ENCODE measurements at places on chromosomes 7 and 10. TPM values are rescaled to one million over a fixed set of nuclear protein-coding genes. Genes with fewer than 3 reads are reported as not detected.
A peak's percentile ranks its signal among the peaks of the same experiment; 100 is the strongest.

Gene NPFFR1
- not detected for total RNA-seq

GRCh38 chr7:80635533-80635932 is 2.9 kb upstream of the CD36 start:
- peak overlapping the region; percentile 53 for H3K27ac ChIP-seq
- peaks cover 43% of the 10 kb centered on the region for H3K4me1 ChIP-seq
- DNase-seq = peak; percentile 60
- H3K4me3 ChIP-seq = 0 out of 2 replicates have a peak overlapping the region, but pooled peaks have one; percentile 6
- no peaks in the 10 kb centered on the region for H3K36me3 ChIP-seq
- no peaks in the 10 kb centered on the region for H3K27me3 ChIP-seq

GRCh38 chr7:157657741-157658740 is 321.2 kb downstream of the DNAJB6 start:
- no peak for DNase-seq
- no peaks in the 10 kb centered on the region for H3K27me3 ChIP-seq
- H3K36me3 ChIP-seq = no peaks in the 10 kb centered on the region
- no peaks in the 10 kb centered on the region for H3K4me1 ChIP-seq

Gene ANK3
- total RNA-seq = not detected

DNA sequence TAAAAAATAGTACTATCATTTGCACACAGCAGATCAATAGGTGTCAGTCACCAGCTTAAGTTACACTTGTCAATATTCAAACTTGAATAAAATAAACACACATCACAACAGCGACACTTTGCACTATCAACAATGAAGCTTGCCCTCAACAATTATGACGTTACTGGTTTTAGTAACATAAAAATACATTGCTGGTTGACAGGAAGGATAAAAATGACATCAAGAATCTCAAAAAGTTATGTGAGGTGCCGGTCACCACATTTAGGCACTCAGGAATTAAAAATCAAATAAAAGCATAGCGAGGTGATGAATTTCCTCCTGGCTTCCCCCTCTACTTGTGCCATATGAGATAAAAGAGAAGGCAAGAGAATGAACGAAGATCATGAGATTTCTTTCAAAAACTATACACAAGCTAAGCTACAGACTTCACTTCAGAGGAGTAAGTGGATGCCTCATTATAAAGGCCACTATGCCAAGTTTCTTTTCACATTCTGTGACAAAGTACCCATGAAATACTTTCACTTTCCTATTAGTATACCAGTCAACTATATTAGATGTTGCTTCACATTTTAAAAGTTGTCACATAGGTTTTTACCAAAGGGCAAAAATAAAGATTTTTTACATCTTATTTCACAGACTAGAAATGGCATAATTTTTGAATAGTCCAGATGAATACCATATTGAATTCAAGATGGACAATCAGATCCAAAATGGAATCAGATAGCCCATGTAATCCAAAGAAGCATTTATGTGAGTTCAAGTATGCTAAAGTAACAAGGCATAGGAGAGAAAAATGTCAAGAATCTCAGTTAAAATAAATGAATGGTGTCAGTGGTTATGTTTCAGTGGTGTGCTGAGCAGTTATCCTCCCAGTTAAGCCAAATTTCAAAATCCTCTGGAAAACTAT is 3.6 kb downstream of the CCDC71L start:
- H3K4me3 ChIP-seq = peak overlapping the region; percentile 100
- H3K27ac ChIP-seq = no peak overlapping the region
- peak; percentile 53 for DNase-seq
- peaks cover 21% of the 10 kb centered on the region for H3K36me3 ChIP-seq
- H3K4me1 ChIP-seq = peaks cover 31% of the 10 kb centered on the region

DNA sequence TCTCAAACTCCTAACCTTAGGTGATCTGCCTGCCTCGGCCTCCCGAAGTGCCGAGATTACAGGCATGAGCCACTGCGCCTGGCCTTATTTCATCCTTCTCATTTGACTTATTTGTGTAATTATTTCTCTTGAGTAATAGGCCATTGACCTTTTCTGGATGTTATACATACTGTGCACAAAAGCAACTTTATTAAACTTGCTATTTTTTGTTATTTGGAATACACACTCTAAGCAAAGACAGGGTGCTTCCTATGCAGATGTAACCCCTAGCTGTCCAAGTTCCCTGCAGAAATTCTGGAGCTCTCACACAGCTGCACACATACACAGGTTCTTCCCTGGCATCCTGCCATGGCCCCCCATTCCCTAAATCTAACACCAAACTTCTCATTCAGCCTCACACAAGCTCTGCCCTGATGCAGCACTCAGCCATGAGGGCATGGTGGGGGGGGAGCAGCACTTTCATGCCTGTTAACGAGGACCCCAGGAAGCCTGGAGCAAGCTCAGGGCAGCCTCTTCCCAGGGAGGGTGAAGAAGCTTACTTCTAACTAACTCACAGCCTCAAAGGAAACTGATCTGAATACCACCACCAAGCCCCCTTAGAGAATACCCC is 33.2 kb downstream of the SH3PXD2A start:
- no peaks in the 10 kb centered on the region for H3K27me3 ChIP-seq
- no peak for DNase-seq
- no peak overlapping the region for H3K27ac ChIP-seq
- no peaks in the 10 kb centered on the region for H3K4me1 ChIP-seq

DNA sequence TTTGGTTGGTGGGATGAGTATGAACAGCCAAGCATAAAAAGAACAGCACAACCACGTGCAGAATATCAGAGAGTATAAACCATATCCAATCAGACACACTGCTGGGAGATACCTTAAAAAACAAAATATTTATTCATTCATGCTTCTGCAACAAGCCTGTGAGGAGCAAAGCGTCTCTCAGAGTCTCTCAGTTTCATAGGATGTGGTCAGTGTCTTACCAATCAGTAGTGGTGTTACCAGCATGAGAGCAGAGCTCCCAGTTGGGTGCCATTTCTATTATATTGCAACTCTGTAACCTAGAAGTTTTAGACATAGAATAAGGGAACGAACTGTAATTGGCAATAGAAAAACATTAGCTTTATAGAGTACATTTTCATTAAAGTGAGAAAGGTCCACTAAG is 445.9 kb upstream of the LRRN3 start:
- DNase-seq = no peak
- H3K4me1 ChIP-seq = no peaks in the 10 kb centered on the region

Measured in GM23248 (cell line).